AG09319 (cell line): ENCODE measurements at places on chromosomes 4 and X.

- DNase-seq = no peak
Observed at GRCh38 chr4:128275346-128275745, 12.3 kb downstream of the PGRMC2 start.

DNA sequence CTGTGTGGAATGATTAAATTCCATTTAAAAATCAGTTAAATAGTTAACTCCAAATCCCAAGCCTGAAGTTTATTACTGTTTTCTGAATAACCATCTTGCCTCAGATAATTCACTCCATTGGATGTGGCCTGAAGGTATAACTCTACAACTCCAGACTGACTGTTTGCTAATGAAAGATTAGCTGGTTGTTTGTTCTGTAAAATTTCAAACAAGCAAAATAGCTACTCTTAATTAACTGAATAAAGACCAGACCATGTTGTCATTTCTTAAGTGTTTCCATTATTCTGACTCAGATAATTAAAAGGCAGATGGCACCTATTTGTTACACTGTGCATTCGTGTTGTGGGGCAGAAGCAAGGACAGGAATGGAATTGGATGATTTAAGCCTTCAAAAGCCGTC lies 78.5 kb upstream of the DDIT4L start:
- DNase-seq = no peak

GRCh38 chr4:19195696-19196095 lies 1056.0 kb upstream of the SLIT2 start:
- DNase-seq = no peak

DNA sequence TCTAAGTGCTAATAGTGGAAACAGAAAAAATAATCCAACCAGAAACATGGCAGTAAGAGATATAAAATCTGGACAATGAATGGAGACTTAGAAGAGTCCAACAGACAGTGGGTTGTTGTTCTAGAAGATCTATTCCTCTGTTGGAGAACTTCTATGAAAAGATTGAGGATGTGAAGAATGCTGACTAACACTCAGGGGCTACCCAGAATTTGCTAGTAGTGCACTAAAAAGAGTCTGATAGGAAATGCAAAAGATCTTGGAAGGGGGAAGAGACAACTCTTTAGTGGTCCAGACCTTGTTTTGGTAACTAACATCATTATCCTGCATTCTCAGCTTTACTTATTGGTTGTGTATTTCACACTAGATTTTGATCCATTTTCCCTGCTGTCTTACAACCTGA lies 77.9 kb downstream of the SMARCA1 start:
- no peak for DNase-seq

DNA sequence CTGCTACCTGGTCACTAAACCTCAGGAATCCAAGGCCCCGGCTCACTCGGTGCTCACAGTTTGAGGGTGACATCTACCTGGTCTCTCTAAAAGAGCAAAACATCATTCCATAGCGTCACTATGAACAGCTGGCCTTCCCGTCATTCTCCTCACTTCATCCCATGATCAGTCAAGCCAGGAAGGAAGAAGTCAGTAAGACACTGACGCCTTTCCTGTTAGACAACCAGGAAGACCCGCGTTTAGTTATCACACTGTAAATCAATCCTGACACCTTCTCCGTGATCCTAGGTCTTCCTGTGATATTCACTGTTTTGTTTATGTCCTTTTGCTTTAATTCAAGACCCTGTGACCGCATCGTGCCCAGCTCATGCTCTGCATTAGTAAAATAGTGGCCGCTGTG lies 31.6 kb upstream of the CDKN2AIP start:
- DNase-seq = no peak

DNA sequence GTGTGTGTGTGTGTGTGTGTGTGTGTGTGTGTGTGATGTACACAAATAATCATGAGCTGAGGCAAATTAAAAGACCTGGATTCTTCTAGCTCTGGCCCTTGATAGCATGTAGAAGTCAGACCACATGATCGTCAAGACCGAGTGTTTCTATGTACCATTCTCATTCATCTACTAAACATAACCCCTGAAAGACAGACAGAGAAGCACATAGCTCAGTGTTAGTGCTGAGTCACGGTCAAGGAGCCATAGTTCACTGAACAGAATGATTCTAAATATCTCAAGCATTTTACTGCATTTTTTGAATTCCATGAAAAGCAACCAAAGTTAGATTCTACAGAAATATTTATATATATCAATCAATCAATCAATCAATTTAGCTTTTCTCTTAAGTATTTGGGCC lies 412.3 kb upstream of the CXorf51A start:
- DNase-seq = no peak

DNA sequence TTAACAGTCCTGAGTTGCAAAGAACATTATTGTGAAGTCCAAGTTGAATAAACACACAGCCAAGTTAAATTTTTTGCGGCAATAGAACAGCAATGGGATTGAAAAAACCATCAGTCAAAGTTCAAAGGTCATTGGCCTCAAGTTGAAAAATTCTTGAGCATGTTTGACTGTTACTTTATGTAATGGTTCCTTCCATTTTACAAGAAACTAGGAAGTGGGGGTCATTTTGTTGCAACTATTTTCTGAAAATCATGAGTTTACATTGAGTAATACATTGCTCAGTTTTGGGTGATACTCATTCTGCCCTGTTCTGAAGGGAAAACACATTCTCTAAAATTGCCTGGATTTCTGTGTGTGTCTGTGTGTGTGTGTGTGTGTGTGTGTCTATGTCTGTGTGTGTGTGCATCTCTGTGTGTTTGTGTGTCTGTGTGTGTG lies 5.2 kb upstream of the IRF2 start:
- no peak for DNase-seq

GRCh38 chr4:109383823-109384222 lies 49.8 kb upstream of the SEC24B start:
- DNase-seq = no peak

GRCh38 chr4:102815981-102816380 lies 11.4 kb downstream of the UBE2D3 start:
- DNase-seq = peak; percentile 19

DNA sequence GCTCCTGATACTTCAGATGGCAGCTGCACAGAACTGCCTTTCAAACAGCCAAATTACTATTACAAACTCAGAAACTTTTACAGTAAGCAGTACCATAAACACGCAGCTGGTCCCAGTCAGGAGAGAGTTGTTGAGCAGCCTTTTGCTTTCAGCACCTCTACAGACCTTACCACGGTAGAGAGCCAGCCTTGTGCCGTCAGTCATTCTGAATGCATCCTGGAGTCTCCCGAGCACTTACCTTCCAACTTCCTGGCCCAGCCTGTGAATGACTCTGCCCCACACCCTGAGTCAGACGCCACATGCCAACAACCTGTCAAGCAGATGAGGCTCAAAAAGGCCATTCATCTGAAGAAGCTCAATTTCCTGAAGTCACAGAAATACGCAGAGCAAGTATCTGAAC lies 12.4 kb downstream of the ZBTB49 start:
- DNase-seq = no peak

DNA sequence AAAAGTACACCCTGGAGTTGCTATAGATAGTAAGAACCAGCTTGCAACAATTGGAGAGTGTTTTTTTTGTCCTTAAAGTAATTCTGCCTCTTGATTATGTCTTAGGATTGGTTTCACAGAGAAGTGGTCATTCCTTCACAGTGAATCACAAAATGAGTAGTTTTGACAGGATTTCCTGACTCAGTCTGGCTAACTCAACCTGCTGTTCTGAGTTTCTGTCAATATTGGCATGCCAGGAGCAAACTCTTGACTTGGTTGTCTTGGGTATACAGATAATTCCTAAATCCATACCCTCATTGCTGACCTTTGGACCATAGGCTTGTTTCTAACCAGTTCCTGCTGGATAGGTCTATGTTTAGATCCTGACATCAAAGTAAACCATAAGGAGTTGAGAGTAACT lies 9.4 kb downstream of the FHIP1A start:
- peak; percentile 29 for DNase-seq

DNA sequence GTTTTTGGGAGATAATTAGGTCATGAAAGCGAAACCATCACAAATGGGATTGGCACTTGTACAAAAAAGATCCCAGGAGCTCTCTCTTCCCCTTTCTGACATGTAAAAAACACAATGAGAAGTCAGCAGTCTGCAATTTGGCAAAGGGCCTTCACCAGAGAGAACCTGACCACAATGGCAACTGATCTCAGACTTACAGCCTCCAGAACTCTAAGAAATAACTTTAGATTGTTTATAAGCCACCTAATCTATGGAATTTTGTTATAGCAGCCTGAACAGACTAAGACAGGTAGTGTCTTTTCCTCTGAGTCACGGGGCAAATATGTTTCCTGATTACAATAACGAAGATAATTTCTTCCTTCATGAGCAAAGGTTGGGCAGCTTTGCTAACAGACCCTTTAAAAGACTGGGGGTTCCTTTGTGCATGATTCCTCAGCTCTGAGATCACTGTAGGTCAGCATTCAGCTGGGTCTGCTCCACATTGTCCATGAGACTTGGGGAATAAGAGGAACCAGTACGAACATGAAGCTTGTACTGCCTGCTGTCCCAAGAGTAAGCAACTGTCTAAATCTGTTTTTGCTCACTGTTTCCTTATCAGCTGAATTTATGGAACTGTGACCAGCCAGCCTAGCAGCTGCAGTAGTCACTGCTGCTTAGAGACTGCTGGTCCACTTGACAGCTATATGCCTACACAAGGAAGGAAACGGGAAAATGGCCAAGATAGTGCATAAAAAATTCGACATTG lies 191.6 kb downstream of the ANAPC10 start:
- DNase-seq = no peak

DNA sequence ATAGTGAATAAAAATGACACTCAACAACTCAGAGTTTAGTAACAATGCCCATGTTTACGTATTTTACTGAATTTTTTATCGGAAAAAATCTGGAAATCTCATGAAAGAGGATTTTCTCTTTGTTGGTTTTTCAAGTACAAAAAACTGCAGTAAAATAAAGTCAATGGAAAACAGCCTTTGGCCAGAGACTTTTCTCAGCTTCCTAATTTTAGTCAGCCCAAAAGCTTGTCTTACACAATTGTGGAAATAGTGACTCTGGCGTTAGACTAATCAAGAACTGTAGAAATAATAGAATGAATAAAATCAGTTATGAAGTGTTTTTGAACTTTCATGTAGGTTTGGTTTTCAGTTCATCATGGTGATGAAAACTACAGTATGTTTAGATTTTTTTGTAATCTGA lies 234.7 kb downstream of the DKK2 start:
- DNase-seq = no peak

DNA sequence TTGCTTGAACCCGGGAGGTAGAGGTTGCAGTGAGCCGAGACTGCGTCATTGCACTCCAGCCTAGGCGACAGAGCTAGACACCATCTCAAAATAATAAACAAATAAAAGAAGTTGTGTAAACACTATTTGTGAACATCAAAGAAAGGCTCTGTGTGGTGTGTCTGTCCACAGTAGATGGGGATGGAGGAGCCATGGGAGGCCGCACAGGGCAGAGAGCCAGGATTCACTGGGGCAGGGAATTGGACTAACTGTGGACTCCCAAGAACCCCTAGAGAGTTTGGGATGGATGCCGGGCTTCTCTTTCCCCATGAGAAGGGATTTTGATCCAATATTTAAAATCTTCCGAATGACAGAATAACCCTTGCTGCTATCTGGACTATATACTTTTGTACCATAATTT lies 26.5 kb downstream of the TBC1D1 start:
- no peak for DNase-seq
